Progenitor cell of endocrine pancreas (in vitro differentiated cells): ENCODE measurements at places on chromosomes 11 and 22. TPM values are rescaled to one million over a fixed set of nuclear protein-coding genes. Genes with fewer than 3 reads are reported as not detected.

DNA sequence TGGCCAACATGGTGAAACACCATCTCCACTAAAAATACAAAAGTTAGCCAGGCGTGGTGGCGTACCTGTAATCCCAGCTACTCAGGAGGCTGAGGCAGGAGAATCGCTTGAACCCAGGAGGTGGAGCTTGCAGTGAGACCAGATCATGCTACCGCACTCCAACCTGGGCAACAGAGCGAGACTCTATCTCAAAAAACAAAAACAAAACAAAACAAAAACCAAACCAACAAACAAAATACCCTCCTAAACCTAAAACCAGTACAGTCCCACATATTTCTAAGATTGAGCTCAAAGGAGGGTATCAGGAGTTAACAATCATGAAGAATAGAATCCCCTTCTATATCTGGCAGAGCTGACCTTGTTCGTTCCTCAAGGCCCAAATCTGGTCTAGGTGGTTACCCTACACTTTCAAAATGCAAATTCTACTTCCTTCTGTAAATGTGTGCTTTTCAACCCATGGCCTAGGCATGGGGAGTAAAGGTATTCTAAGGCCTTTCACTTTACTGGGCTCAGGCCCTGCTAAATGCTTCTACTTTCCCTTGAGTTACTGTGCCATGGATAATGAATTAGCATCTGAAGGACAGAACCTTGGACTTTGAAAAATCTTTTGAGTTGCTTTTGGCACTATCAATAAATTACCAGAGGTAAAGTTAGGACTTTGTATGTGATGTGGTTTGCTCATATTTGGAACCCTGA lies 10.4 kb upstream of the PPP2R1B start:
- H3K4me1 ChIP-seq = peaks cover 16% of the 10 kb centered on the region
- no peak overlapping the region for H3K27ac ChIP-seq
- DNase-seq = no peak
- no peaks in the 10 kb centered on the region for H3K36me3 ChIP-seq
- no peaks in the 10 kb centered on the region for H3K27me3 ChIP-seq

- peaks cover 20% of the 10 kb centered on the region for H3K4me1 ChIP-seq
- peaks cover 6% of the 10 kb centered on the region for H3K27me3 ChIP-seq
- H3K36me3 ChIP-seq = no peaks in the 10 kb centered on the region
- no peak overlapping the region for H3K4me3 ChIP-seq
- DNase-seq = no peak
- no peak overlapping the region for H3K27ac ChIP-seq
Observed at GRCh38 chr11:111283945-111284481, 14.3 kb upstream of the POU2AF3 start.

The KDELR3 gene
- total RNA-seq = 5.7 and 6.3 TPM in 2 replicates

- no peak overlapping the region for H3K27ac ChIP-seq
- DNase-seq = no peak
- no peaks in the 10 kb centered on the region for H3K36me3 ChIP-seq
Observed at GRCh38 chr11:12707500-12707880, 33.3 kb downstream of the TEAD1 start.

GRCh38 chr22:40231618-40232313 lies 54.0 kb downstream of the TNRC6B start:
- no peak overlapping the region for H3K4me3 ChIP-seq
- H3K4me1 ChIP-seq = no peaks in the 10 kb centered on the region
- DNase-seq = no peak
- H3K27ac ChIP-seq = peak overlapping the region; percentile 7

- peaks cover 85% of the 10 kb centered on the region for H3K27me3 ChIP-seq
- H3K27ac ChIP-seq = no peak overlapping the region
- peaks cover 24% of the 10 kb centered on the region for H3K4me1 ChIP-seq
- peak overlapping the region; percentile 68 for H3K4me3 ChIP-seq
Observed at GRCh38 chr11:19345848-19346681, 105.3 kb upstream of the E2F8 start.

The ARHGAP42 gene
- 25.3 and 27.7 TPM in 2 replicates for total RNA-seq

GRCh38 chr11:119673759-119674336 lies 55.2 kb downstream of the NECTIN1 start:
- no peaks in the 10 kb centered on the region for H3K4me1 ChIP-seq
- no peaks in the 10 kb centered on the region for H3K27me3 ChIP-seq
- H3K36me3 ChIP-seq = peaks cover 26% of the 10 kb centered on the region
- no peak overlapping the region for H3K4me3 ChIP-seq

DNA sequence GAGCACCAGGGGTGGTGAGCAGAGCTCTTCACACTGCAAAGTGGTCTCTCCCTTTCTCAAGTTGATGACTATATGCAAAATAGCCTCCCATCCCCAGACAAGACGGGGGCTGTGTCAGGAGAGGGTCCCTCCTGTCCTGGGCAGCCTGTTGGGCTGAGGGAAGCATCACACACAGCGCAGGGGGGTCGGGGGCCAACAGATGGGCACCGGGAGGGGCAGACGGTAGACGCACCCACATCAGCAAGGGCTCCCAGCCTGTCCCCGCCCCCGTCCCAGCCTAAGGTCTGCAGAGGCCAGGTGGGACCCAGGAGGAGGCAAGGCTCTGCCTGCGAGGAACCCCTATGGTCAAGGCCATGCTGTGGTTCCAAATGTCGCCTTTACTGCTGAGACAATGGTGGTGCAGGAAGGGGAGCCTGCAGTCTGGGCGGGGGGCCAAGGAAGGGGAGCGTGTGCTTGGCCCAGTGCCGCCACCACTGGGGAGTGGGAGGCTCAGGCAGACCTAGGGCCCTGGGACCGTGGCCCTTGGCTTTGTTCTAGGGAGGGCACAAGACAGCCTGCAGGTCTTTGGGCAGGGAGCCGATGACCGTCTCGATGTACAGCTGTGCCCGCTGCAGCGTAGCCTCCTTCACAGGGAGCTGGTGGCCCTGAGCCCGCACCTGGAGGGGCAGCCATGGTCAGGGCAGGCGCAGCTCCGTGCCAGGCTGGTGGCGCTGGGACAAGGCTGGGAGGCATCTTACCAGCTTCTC lies 4.3 kb upstream of the PLXNB2 start:
- H3K36me3 ChIP-seq = peaks cover 6% of the 10 kb centered on the region
- H3K27ac ChIP-seq = no peak overlapping the region
- peaks cover 3% of the 10 kb centered on the region for H3K27me3 ChIP-seq
- peaks cover 2% of the 10 kb centered on the region for H3K4me1 ChIP-seq
- no peak overlapping the region for H3K4me3 ChIP-seq
- no peak for DNase-seq

GRCh38 chr11:44334356-44335004 lies 24.5 kb upstream of the ALX4 start:
- no peak overlapping the region for H3K4me3 ChIP-seq
- H3K27ac ChIP-seq = no peak overlapping the region
- no peaks in the 10 kb centered on the region for H3K36me3 ChIP-seq

The MUC5AC gene
- total RNA-seq = 0.02 TPM in 1 of 2 replicates, not detected in the other

DNA sequence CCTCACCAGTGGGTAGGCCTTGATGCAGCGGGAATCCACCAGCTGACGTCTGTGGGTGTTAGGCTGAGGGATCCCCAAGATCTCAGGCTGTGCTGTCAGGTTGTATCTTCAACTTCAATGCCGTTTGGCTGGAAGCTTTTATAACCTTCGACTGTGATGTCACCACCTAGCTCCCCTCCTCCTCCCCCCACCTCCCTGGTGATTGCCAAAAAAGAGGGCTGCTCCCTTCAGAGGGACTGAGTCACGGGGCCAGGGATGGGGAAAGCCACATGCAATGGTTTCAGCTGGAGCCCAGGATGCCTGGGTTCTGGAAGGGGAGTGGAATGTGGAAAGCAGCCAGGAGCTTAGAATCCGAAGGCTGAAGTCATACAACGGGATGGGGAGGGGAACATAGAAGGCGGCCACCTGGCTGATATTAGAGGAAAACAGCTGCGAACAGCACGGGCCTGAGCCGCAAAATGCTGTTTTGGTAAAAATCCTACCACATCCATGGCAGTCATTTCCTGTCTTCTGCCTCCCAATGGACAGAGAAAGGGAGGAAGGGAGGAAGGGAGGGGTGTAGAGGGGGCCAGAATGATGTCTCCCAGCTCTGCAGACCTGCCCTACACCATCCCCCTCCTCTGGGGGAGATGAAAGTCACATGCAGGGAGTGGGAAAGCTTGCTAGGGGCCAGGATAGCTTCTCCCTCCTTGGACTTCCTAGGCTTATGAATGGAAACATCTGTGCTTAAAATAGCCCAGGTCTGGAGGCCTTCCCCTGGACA lies at the start of gene LRRN4CL:
LRRN4CL (minus strand) TSS at position 110 of the 763 bp plus-strand sequence. CDS start 1,022 bp downstream, outside the sequence.
- H3K27me3 ChIP-seq = no peaks in the 10 kb centered on the region
- no peak for DNase-seq
- peaks cover 8% of the 10 kb centered on the region for H3K36me3 ChIP-seq
- peak within 1 kb of the TSS; percentile 77 for H3K27ac ChIP-seq
- H3K4me3 ChIP-seq = no peak within 1 kb of the TSS

- peaks cover 11% of the 10 kb centered on the region for H3K27me3 ChIP-seq
- H3K4me1 ChIP-seq = no peaks in the 10 kb centered on the region
- no peak for DNase-seq
- H3K4me3 ChIP-seq = no peak overlapping the region
- no peak overlapping the region for H3K27ac ChIP-seq
Observed at GRCh38 chr11:76186776-76187279, 19.5 kb downstream of the WNT11 start.

The OR52E8 gene
- not detected in 2 replicates for total RNA-seq

The HTR3A gene
- not detected in 2 replicates for total RNA-seq

DNA sequence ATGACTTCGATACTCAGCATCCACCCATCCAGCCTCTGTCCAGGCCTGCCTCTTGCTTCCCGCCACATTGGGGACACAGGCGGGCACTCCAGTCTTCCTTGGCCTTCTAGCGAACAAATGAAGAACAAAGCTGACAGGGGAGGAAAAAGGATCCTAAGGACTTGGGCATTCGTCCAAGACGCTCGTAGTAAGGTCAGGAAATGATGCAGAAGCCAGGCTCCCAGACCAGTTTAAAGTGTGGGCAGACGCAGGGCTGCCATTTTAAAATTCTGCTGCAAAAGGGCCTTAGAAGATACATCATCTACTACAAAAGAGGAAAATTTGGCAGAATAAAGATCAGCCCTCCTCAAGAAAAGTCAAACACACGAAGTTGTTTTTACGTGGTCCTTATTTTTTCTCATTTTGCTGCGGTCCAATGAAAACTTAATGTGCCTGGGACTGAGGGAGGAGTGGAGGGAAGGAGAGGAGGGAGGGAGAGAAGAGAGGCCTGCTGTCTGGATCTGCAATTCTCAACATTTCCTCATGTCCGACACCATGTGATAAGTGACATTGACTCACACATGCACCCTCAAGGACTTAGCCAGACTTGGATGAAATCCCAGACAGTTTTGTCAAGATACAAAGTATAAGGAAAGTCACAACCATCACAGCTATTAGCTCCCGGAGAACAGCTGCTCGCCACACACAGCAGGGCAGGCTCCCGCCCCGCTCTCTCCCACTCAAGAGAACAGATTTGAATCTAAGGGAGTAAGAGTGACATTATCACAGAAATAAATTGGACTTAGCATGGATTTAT lies 5.7 kb downstream of the DNAL4 start:
- peaks cover 4% of the 10 kb centered on the region for H3K4me1 ChIP-seq
- DNase-seq = no peak
- no peak overlapping the region for H3K4me3 ChIP-seq
- no peak overlapping the region for H3K27ac ChIP-seq
- H3K36me3 ChIP-seq = peaks cover 1% of the 10 kb centered on the region
- no peaks in the 10 kb centered on the region for H3K27me3 ChIP-seq
